Activated T-helper 1 cell treated with Interleukin-2 at 50 U/mL for 16 hours (primary cell): ENCODE measurements at places on chromosomes 7 and 10.

- no peak for DNase-seq
Measured at GRCh38 chr10:130729876-130730275, 581.6 kb downstream of the TCERG1L start.

GRCh38 chr10:33388382-33388781, 53.9 kb upstream of the NRP1 start:
- no peak for DNase-seq

GRCh38 chr7:116872026-116872425, 9.6 kb downstream of the CAPZA2 start:
- DNase-seq, result no peak

DNA sequence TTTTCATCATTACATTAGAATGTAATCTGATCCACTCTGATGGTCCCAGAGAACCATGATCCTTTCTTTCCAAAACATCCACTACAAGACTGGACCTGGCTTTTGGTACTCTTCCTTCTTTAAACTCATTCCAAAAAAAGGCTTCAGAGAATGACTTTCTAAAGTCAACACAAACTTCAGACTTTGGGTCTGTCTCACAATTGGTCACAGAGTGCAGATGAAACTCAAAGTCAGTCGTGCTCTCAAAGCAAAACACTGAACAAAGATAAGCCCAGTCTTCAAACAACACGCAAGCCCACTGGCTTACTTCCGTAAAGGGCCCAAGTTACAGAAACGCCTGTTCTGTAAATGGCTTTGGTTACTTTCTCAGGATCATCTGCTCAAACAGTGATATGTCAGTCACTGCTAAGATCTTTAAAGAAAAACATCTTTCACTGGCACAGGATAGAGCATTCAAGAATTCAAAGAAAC, 250.9 kb upstream of the MKLN1 start:
- DNase-seq, result no peak

DNA sequence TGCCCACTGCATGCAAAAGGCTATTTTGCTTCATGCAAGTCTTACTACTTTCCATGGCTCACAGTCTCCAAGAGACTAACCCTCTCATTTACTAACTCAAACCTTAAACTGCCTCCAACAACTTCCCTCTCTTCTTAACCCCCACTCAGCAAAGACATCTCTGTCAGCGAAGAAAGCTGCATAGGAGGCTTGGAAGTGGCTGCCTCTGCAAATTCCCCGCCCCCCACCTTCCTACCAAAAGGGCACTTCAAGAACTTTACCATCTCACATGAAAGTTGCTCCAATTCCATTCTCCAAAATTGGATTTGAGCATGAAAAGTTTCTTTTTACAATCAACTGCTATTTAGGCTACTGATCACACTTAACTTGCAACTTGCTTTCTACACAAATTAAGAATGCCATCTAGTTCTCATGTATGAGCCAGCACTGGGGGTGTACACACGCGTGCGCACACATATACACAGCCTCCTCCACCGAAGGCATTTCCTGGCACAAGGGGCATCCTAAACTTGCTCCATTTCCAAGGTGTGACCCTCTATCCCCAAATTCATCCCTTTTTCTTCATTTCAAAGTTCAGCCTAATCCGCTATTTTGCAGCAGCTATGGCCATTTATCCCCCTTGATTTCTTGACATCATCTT, 1.8 kb downstream of the CCDC6 start:
- no peak for DNase-seq

DNA sequence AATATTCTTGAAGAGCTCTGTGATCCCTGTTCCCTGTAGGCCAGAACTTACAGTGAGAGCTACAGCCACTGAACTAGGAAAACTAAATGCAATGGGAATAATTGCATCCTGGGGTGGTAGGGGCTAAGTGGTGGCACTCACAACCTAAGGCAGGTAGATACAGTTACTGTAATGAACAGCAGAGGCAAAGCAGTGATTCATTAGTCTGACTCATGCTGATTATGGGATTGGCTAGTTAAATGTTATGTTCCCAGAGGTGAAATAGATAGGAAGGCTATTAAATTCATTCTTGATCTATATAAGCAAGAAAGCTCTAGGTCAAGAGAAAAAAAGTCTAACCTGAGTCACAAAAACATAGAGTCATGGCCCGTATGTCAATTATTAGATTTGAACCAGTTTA, 173.1 kb upstream of the MALRD1 start:
- no peak for DNase-seq
